Glomerular endothelial cell (primary cell): ENCODE measurements at places on chromosomes 3 and 15.

DNA sequence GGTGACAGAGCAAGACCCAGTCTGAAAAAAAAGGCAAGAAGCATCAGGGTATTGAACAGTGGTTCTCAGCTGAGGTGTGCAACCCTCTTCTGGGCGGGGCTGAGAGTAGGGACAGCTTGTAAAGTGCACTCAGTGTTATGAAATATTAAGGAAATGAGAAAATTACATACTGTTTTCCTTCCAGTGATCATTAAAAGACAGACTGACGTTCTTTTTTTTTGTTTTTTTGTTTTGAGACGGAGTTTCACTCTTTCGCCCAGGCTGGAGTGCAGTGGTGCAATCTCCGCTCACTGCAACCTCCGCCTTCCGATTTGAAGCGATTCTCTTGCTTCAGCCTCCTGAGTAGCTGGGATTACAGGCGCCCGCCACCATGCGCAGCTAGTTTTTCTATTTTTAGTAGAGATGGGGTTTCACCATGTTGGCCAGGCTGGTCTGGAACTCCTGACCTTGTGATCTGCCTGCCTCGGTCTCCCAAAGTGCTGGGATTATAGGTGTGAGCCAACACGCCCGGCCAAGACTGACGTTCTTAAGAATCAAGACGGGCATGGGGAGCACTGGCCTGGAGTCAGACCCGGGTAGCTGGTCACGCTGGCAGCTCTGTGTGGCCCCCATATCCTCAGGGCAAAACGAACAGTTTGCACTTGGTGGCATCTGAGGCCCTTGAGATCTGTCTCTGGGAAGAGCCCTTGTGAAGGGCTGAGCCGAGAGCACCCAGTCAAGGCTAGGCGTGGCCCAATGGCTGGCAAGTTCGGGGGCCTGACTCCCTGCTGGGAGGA is 11.4 kb downstream of the MAN2A2 start:
- DNase-seq, result no peak

- DNase-seq, result no peak
Measured at GRCh38 chr3:102095383-102095782, 246.1 kb downstream of the NFKBIZ start.

GRCh38 chr3:108489776-108490175 is 20.6 kb downstream of the MYH15 start:
- no peak for DNase-seq

GRCh38 chr15:27398631-27399161 is 427.7 kb downstream of the GABRG3 start:
- no peak for DNase-seq

- DNase-seq, result no peak
Measured at GRCh38 chr3:47152578-47152977, 11.3 kb downstream of the SETD2 start.

DNA sequence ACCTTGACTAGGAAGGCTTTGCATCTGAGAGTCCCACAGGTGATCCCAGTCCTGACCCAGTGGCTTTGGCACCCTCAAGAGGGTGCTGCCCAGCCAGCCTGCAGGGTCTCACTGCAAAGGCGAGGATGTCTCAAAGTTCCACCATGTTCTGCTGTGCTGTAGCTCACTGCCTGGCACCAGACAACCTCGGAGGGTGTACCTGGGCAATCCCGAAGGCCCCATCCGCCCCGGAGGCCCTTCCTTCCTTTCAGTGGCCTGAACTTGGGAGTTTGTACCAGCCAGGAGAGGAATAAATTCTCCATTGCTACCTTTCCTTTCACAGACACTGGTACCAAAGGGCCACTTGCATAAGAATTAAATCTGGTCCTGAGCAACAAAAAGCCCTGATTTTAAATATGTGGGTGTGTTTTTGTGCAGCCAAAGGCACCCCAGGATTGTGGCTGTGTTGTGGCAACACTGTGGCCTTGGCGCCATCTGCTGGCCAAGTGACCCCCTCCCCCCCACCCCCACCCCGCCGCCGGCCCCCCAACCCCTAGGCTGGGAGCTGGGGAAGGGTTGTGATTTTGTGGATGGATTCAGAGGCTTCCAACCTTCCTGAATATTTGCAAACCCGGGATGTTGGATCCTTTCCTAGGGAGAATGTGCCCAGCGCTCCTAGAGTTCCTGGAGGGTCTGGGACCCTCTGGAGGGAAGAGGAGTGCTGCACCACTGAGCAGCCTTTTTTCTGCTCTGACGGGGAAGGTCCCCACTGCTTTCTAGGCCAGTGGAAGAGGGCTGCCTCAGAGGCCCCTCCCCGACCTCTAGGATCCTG is 9.7 kb upstream of the PTPN23 start:
- no peak for DNase-seq

- no peak for DNase-seq
Measured at GRCh38 chr3:111303760-111304159, 232.1 kb downstream of the NECTIN3 start.

DNA sequence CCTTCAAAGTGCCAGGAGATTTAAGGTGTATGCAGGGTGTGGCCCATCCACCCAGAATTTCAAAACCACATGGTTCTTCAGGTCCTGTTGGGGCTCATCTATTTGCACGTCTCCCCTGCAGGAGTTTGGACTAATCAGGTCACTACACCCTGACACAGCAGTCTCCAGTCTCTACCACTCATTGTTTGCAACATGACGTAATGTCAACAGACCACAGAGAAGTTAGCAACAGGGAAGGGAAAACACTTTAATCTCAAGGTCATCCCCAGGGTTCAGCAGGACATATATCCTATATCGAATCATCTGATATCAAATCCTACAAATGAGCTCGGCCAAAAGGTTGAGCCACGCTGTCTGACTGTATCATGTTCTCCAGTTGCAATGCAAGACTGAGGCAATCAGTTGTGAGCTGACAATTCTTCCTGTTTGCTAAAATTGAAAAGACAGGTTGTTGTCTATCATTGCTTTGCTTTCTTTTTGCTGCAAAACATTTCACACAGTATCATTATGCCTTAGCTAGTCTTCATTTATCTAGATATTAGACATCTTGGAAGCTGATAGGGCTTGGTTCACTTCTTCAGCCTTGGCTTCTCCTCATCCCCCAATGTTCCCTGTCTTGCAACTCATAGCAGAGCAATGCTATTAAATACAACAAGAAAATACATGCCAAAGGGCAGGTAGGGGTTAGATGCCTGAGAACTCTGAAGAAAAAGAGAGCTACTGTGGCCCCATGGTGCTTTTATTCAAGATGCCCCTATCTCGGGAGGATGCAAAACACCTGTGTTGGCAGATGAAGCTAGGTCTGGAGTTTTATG is 13.4 kb upstream of the LEKR1 start:
- no peak for DNase-seq

- no peak for DNase-seq
Measured at GRCh38 chr3:188211476-188211875, 57.5 kb downstream of the LPP start.
